Brain microvascular endothelial cell (primary cell): ENCODE measurements at places on chromosomes 5 and 9.

DNA sequence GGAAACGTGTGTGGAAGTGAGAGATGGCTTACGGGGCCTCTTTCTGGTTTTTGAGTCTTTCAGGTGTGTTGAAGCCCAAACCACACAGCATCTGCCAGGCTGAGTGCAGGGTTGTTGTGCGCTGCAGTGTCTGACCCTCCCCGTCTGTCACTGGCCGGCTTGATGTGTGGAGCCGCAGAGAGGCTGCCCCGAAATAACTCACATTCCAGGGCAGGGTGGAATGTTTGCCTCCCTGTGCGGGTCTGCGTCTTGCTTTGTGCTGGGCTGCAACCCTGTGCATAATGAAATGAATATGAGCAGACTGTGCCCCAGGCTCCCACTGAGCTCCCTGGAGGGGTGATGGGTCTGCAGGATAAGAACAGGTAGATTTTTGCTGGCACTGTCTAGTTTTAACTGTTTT is 9.9 kb upstream of the PLEKHG4B start:
- DNase-seq: peak; percentile 39

DNA sequence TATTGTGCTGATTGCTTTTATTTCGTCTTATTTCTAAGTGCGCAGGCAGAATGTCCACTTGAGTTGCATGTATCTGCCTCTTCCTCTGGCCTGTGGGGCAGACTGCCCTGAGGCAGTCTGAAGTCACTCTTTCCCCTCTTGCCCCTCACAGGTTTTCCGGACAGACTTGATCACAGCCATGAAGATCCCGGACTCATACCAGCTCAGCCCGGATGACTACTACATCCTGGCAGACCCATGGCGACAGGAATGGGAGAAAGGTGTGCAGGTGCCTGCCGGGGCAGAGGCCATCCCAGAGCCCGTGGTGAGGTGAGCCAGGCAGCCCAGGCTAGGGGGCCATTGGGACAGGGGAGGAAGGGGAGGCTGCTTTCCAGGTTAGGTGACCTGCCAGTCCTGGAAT is 26.4 kb downstream of the JADE2 start:
- no peak for DNase-seq

GRCh38 chr5:135492319-135492626 is 40.1 kb upstream of the TIFAB start:
- DNase-seq: no peak

DNA sequence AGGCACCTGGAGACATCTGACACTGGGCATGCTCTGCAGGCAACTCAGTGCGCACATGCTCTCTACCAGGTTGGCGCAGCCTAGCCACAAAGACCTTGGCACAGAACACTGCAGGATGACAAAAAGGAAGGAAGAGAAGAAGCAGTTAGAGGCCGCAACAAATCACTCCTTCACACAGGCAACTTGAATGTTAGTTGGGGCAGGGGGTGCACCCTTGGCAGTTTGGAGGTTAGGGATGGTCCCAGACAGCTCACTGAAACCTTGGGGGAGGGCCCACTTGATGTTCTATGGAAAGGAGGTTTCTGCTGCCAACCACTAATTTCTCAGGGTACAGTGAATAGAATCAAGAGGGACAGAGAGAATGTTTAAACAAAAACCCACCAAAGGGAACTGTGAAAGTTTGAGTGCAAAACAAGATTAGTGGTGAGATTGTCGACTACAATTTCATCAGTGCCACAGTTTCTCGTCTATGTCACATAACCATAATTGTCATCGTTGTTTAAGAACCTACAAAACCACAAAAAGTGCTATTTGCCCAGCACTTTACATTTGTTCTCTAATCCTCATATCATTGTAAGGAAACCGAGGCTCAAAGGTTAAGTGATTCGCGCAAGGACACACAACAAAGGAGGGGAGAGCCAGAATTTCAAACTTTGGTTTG is 48.7 kb downstream of the FBXW11 start:
- no peak for DNase-seq

- DNase-seq: no peak
These were observed 8.7 kb upstream of the C5orf34 start for GRCh38 chr5:43523662-43524072.

DNA sequence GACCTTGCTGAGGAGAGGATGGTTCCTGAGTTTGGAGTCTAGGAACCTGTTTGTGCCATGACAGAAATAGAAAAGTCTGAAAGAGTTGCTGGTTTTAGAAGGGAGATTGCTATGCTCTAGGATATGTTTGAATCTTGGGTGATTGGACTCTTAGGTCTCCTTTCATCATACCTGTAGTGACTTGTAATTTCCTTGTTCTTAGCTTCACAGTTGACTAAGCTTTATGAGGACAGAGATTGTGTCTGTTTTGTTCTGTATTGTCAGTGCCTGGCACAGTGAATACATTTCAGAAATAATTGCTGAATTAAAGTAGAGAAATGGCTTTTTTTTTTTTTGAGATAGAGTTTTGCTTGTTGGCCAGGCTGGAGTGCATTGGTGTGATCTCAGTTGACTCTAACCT is 31.5 kb downstream of the GAPVD1 start:
- DNase-seq: no peak

- no peak for DNase-seq
These were observed 77.3 kb upstream of the SLC1A3 start for GRCh38 chr5:36529142-36529541.

DNA sequence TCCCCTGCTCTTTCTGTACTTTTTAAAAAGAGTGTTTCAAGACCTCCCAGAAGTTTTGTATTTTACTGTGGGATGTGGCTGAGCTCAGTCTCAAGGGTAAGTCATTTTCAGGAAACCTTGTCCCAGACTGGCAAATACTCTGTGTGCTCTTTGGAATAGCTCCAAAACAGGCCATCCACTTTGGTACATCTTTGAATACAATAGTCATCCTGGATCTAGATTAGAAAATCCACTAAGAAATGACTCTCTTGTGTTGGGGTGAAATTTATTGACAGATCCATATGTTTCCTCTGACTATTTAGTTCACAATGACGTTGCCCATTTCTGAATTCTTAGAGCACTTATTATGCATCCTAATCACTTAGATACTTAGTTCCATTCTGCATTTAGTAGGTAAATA is 95.2 kb downstream of the PLCXD3 start:
- no peak for DNase-seq

- no peak for DNase-seq
These were observed 4.8 kb upstream of the NOTCH1 start for GRCh38 chr9:136550439-136551289.

DNA sequence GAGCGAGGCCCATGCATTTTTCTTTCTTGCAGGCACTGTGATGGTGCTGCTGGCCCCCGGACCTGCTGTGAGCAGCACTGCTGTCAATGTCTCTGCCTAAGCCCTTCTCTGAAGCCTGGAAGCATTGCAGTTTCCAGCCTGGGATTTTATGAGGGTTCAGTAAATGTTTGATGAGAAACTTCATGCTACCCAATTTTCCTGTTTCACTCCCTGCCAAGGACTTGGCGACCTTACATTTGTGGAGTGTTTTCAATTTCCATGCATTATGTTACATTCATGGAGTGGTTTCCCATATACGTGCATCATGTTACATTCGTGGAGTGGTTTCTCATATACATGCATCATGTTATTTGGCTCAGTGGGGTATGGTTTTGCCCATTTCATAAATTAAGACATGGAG is 90.7 kb upstream of the PTCH1 start:
- DNase-seq: no peak

DNA sequence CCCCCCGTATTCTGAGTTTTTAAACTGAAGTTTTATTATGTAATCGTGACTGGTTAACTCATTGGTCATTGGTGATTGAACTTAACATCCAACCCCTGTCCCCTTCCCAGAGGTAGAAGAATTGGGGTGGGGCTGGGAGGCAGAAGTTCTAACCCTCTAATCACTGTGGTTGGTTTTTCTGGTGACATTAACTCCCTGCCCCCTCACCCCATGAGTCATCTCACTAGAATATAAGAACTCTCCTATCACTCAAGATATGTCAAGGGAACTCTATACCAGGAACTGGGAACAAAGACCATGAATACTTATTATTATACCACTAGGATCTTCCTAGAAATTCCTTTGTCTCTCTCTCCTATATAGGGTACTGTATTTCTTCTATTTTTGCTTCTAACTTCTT is 52.3 kb upstream of the CAVIN4 start:
- peak; percentile 7 for DNase-seq

GRCh38 chr9:91162311-91162710 is 199.4 kb downstream of the AUH start:
- peak; percentile 28 for DNase-seq

DNA sequence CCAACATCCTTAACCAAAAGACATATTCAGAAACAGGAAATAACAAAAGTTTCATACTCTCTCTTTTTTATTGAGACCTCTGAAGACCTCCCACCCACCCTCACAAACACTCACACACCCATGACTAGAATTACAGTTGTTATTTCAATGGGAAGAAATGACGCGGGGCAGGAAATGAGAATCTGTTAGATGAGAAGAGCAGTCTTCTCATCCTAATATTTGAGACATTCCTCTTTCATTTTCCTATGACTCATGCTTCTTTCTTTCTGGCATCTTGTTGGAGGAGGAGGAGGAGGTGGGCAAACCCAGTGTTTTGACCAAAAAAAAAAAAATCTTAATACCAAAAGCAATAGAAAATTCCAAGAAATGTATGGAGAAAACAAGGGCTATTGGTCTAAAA is 179.5 kb upstream of the TARS1 start:
- DNase-seq: peak; percentile 67

- no peak for DNase-seq
These were observed 23.6 kb downstream of the RNF145 start for GRCh38 chr5:159185773-159186172.

DNA sequence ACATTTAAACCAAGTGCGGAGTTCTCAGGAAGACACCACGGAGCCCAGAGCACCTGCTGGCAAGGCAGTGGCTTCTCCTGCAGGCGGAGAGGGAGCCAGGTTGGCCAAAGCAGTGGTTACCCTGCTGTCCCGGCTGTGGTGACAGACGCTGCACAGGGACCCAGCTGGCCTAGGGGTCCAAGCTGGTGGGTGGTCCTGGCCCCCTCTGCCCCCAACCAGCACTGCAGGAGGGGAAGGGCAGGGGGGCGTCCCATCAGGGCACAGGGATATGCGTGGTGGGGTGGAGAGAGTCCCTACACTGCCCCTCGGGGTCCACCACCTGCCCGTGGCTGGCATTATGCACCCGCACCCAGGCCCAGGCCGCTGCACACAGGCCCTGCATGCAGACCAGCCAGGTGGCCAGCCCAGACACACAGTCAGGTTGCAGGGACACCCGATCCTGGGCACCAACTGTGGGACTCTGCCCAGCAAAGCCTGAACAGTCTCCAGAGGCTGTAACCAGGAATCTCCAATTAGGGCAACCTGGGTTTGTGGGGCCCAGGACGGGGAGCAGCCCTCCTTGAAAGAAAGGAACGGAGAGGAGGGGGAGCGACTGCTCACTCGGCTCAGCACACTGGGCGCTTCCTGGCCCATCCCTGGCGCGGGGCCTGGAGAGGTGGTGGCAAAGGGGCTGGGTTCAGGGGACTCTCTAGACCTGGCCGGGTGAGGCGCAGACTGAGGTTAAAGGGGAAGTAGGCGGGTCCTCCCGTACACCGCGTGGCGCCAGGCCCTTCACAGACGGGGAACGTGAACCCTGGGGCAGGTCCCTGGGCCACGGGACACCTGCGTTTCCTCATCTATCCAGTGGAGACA is 46.3 kb downstream of the NACC2 start:
- no peak for DNase-seq

GRCh38 chr9:129436751-129437625 is 183.9 kb downstream of the C9orf50 start:
- no peak for DNase-seq

- no peak for DNase-seq
These were observed 632.5 kb upstream of the ST8SIA4 start for GRCh38 chr5:101535626-101536025.

DNA sequence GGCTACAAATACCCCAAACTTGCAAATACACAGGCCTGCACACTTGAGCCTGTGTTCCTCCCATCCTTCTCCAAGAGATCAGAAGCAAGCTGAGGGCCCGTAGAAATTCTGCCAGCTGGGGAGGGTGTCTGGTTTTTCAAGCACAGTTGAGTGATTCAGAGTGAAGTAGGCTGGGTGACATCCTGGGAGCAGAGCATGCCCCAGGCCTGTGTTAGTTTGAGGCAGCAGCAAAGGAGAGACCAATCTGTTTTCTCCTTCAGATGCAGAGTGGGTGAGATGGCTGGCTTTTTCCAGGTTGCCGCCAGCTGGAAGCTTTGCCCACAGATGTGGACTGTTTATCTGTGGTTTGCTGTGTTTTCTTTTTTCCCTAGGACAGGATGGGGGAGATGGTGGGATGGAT is 63.1 kb downstream of the RCL1 start:
- DNase-seq: peak; percentile 53

DNA sequence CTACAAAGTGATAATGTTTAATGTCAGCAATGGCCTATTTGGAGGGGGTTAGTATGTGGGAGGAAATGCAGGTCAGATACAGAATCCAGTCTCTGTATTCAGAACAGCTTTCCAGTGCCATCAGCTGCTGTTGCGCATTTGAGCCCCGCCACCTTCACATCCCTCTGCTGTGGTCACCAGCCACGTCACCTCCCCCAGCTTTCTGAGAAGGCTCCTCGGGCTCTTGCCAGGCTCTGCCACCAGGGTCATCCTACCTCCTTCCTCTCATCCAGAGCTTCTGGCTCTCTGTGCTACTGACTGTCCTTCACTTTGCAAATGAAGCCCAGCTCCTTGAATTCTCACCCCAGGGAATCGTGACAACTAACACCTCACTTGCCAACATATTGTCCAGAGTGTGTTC is 138.8 kb downstream of the PIK3R1 start:
- no peak for DNase-seq

- DNase-seq: no peak
These were observed 8.0 kb downstream of the SAPCD2 start for GRCh38 chr9:137062384-137062783.

- peak; percentile 63 for DNase-seq
These were observed 77.1 kb downstream of the SUSD1 start for GRCh38 chr9:112097712-112098688.

DNA sequence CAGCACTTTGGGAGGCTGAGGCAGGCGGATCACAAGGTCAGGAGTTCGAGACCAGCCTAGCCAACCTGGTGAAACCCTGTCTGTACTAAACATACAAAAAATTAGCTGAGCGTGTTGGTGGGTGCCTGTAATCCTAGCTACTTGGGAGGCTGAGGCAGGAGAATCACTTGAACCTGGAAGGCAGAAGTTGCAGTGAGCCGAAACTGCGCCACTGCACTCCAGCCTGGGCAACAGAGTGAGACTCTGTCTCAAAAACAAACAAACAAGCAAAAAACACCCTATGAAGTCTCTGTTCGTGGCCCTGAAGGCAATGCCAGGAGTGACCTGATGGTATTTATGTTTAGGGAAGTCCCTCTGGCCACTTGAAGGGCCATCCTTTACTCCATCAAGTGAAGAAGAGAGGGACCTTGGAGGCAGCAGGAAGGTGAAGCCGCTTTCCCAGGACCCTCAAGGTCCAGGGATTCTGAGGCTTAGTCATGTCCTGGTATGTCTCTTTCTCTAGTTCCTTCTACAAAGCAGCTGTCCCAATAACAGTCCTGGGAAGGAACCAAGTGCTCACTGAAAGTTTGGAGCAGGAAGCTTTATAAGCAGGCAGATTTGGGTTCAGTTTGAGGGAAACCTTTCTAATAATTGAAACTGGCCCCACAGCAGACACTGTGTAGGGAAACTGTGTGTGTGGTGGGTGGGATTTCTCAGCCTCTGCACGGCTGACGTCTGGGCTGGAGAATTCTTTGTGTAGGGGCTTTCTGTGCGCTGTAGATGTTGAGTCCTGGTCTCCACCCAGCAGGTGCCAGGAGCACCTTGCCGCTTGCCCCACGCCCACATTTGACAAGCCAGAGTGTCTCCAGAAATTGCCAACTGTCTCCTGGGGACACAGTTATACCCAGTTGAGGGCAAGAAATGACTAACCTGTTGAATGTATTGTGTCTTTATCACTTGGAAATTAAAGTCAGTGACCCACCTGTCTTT is 12.5 kb downstream of the PHF2 start:
- DNase-seq: peak; percentile 17

- no peak for DNase-seq
These were observed 21.5 kb upstream of the TGFBI start for GRCh38 chr5:136007271-136007670.
